AG04449 (cell line): ENCODE measurements at places on chromosomes 13 and 19.

DNA sequence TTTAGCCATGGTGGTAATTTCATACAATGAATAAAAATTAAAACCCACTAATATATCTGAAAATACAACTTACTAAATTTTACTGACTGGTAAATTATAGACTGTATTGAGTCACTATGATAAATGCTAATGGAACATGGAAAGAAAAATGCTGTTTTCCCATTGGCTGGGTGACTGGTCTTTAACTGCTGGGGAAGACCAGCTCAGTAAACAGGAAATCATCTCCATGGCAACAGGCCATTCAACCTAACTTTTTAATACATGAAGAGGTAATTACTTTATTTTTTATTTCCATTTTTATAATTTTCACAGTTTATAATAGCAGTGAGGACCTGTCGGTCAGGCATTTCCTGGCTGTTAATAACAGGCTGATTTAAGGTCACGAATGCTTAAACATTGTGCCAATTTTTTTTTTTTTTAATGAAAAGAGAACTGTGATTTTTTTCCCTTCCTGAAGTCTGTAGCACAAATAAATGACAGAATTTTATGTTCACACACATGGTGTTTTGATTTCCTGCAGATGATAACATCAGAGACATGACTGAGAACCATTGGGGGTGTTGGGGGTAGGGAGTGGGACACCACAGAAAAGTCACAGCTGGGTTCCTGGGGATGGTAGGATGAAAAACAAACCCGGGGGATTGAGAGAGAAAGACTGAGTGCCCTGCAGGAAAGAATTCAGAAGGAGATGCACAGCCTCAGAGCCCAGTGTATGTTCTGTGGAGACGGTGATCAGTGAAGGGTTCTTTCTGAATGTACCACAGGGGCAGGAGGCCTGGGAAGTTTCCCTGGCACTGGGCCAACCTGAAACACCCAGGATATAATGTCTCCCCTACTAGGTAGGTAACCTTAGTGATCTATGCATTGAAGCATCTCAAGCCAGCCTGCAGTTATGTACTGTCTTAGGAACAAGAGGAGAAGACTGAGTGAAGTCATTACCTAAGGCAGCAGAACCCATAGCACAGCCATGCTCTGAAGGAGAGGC is 297.1 kb downstream of the COG6 start:
- DNase-seq = no peak

- DNase-seq = no peak
Measured at GRCh38 chr13:26236296-26236695, 14.2 kb upstream of the RNF6 start.

- no peak for DNase-seq
Measured at GRCh38 chr13:29131881-29132668, 311.9 kb downstream of the MTUS2 start.

- no peak for DNase-seq
Measured at GRCh38 chr19:56217039-56217949, 15.2 kb downstream of the ZSCAN5C start.

DNA sequence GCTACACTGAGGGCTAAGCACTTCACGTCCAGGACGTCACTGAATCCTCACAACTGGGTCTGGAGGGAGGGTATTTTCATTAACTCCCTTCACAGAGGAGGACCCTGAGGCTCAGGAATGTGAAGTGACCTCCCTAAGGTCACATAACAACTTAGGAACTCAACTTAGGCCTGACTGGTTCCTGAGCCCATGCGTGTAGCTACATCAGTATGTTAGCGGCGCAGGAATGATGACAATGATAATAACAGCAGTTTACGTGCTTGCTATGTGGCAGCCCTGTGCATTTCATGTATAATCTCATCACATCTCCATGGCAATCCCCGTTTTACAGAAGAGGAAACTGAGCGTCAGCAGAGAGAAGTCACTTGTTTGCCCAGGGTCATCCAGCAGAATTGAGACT is 18.3 kb downstream of the KRTDAP start:
- no peak for DNase-seq

DNA sequence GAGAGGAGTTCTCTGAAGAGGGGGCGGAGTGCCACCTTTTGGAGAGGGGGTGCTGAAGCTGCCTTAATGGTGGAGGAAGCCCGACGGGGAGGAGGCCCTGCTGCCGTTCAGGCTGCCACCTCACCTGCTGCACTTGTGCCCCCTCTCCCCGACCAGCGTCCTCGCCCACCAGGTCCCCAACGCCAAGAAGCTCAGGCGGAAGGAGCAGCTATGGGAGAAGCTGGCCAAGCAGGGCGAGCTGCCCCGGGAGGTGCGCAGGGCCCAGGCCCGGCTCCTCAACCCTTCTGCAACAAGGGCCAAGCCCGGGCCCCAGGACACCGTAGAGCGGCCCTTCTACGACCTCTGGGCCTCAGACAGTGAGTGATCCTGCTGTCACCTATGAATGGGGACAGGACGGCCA is 5.4 kb downstream of the NOP53 start:
- no peak for DNase-seq

- DNase-seq = no peak
Measured at GRCh38 chr19:51726049-51726448, 2.3 kb upstream of the HAS1 start.

GRCh38 chr13:25910991-25911419 is 140.8 kb downstream of the SHISA2 start:
- DNase-seq = no peak

GRCh38 chr13:92143766-92144165 is 745.3 kb downstream of the GPC5 start:
- DNase-seq = no peak

GRCh38 chr13:65725006-65725405 is 1505.1 kb downstream of the PCDH9 start:
- no peak for DNase-seq

DNA sequence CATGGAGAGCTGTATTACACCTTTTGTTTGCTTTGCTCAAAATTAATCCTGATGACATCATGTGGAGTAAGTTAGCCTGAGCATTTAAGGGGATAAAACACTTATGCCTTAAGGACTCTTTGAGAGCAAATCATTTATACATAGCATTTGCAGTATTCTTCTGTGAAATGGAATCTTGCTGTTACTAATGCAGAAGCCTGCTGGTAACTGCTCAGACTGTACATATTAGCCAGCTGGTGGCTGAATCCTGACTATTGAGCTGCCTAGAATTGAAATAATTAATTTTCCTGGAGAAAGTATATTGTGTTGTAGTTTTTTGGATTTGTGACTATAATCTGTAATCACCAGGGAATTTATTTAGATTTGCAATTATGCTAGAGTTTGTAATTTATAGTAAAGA is 363.2 kb downstream of the GPC6 start:
- DNase-seq = no peak

GRCh38 chr19:30692181-30692811 is 320.1 kb downstream of the ZNF536 start:
- no peak for DNase-seq

GRCh38 chr19:40716031-40716481 is 630 bp downstream of the COQ8B start:
- no peak for DNase-seq

DNA sequence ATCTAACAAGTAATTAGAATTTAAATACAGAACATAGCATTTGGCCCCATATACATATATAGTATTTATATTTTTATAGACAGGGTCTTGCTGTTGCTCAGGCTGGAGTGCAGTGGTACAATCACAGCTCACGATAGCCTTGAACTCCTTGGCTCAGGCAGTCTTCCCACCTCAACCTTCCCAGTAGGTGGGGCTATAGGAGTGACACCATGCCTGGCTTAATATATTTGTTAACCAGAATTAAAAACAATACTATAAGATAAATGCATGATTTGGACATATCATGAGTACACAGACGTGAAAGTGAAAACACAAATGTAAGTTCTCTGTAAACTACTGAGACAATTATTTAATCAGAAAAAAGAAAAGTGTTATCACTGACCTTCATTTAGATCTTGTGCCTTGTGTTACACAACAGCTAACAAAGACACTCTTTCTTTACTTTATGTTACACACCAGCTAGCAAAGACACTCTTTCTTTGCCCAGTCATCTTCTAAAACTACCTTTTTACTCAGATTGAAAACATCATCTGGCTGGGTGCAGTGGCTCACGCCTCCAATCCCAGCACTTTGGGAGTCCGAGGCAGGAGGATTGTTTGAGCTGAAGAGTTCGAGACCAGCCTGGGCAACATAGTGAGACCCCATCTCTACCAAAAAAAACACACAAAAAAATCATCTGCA is 22.6 kb downstream of the CARS2 start:
- no peak for DNase-seq

DNA sequence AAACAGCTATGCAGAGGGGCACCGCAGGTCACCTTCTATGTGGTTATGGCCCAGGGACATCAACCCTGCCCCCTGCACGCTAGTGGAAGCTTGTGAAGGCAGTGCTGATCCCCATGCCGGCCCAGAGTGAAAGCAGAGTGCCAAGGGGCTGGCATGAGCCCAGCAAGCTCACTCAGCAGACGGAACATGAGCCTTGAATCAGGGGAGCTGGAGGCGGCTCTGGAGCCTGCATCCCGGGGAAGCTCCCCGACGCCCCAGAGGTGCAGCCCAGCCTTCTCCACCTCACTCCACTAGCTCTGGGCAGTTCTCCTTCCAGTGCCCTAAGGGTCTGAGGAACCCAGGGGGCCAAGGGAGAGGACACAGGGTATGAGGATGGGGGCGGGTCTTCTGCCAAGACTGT is 19.0 kb upstream of the ISYNA1 start:
- no peak for DNase-seq

GRCh38 chr13:100633461-100633860 is 41.1 kb downstream of the TMTC4 start:
- DNase-seq = peak; percentile 79

DNA sequence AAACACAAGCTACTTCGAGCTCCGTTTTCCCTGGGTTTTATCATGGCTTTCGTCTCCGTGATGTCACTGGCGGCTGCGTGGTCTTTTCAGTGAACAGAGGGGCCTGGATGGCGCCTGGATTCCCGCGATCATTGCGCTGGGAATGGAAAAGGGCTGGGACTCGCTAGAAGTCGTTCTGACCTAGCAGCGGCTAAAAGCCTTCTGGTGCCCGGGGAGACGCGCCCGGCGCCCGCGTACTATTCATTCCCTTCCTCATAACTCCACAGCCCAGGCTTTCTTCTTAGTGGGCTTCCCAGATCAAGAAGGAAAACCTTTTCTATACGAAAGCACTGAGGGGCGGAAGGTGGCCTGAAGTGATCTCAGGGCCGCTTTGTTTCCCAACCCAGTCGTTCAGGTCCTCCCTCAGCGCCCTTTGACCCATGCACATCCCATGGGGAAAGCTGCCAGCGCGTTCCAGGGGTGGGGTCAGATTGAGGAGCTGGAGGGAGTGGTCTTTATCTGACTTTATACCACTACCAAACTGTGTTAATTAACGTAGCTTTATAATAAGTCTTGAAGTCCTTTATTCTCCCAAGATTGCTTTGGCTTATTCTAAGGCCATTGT is 96.6 kb downstream of the ELF1 start:
- DNase-seq = no peak

DNA sequence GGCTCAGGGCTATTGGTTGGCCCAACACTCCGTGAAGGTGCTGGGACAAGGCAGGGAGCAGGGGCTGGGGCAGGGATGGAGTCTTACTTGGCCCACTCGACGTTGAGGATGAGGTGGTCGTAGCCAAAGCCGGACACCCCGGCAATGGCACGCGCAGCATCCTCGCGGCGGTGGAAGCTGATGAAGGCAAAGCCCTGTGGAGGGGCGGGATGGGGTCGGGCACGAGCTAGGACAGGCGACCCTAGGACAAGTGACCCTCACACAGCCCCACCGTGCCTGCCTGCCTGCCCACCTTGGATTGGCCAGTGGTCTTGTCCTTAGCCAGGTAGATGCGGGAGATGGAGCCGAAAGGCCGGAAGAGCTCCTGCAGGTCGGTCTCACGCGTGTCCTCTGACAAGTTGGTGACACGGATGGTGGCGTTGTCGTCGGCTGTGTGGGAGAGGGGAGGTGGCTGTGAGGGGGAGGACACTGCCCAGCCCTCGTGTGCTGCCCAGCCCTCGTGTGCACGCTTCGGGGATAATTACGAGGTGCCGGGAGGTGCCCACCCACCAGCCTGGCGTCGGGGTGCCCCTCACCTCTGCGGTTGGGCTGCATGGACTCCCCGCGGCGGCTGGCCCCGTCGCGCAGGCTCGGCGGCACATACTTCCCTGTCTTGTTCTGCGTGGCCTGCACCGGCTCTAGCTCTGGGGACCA is 4.0 kb downstream of the P2RY11 start:
- DNase-seq = no peak

- DNase-seq = no peak
Measured at GRCh38 chr19:49145573-49146407, 9.4 kb downstream of the HRC start.

DNA sequence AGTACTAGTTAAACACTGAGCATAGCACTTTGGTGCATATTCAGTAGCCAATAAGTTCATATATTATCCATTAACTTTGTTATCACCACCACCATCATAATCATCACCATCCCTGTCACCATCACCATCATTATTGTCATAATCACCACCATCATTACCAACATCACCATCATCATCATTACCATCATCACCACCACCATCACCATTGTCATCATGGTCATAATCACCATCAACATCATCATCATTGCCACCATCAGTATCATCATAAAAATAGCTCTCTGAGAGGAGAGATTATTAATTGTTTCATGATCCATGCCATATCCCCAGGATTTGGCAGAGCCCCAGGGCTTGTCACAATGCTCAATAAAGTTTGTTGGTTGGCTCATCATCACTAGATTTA is 49.3 kb downstream of the MBD3L1 start:
- no peak for DNase-seq

- DNase-seq = no peak
Measured at GRCh38 chr19:4338441-4339355, at the start of gene STAP2. TSS of gene STAP2 (minus strand) at chr19:4338827. CDS start at chr19:4338753, 74 bp downstream.

DNA sequence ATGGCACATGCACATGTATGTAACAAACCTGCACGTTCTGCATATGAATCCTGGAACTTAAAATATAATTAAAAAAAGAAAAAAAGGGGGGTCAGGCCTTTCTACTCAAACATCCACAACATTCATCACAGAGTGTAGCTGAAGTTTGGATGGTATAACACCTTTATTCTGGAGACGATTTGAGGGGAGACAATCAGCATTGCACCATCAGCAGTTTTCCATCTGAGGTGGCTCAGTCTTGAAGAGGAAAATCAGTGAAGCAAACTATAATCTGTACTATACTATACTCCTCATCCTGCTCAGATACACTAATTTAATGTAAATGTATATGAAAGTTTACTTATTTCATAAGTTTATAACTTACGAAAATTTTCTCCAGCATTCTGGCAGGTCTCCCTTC is 969.7 kb downstream of the SLITRK1 start:
- no peak for DNase-seq

GRCh38 chr13:83666141-83666540 is 216.1 kb downstream of the SLITRK1 start:
- no peak for DNase-seq

DNA sequence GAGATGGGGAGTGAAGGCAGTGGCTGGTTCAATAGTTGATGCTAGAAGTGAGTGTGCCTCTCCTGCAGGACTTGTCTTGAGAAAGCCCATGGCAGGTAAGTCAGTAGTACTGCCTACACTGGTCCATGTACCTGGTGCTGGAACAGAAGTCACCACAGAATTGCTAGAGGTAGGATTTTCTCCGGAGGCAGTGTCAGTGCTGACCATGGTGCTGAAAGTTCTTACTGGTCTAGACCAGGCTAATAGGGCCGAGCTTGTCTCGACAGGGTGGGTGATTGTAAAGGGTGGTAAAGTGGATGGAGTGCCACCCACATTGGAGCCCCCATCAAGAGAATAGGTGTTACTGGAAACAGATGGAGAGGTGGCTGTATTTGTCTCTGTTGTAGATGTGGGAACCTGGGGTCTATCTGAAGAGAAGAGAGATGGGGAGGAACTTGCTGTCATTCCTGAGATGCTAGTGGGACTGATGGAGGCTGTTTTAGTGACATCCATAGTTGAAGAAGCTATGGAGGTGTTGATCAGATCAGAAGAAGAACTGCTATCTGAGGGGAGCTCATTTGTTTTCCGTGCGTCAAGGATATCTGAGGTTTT is 36.6 kb downstream of the MUC16 start:
- DNase-seq = no peak
